Activated T-cell treated with anti-CD3 and anti-CD28 coated beads, Interleukin-2, amount 50 U/mL, for 72 hours (primary cell): ENCODE measurements at places on chromosomes 7 and 10. TPM values are rescaled to one million over a fixed set of nuclear protein-coding genes. Genes with fewer than 3 reads are reported as not detected.

The CHN2 gene
- total RNA-seq, result 1.2 TPM

GRCh38 chr10:115947104-115947503, 325.9 kb downstream of the GFRA1 start:
- no peak for DNase-seq

DNA sequence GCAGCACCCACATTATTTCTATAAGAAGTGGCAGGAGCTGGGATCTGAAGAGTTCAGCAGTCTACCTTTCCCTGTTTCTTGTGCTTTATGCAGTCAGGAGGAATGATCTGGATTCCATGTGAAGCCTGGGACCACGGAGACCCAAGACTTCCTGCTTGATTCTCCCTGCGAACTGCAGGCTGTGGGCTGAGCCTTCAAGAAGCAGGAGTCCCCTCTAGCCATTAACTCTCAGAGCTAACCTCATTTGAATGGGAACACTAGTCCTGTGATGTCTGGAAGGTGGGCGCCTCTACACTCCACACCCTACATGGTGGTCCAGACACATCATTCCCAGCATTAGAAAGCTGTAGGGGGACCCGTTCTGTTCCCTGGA, 874 bp upstream of the RBP3 start:
- DNase-seq, result no peak

The UNC5B gene
- 0.05 TPM for total RNA-seq

- DNase-seq, result no peak
These were observed 100.7 kb upstream of the DKK1 start for GRCh38 chr10:52213321-52213752.

The TLX1 gene
- total RNA-seq, result not detected
